ENCODE measurements at places on chromosomes 5 and 9. TPM values are rescaled to one million over a fixed set of nuclear protein-coding genes. Genes with fewer than 3 reads are reported as not detected.

ZFP37 gene
- total RNA-seq, result 1.9 TPM

TAF11L3 gene
- total RNA-seq, result not detected

MAMDC4 gene
- 4.0 TPM for total RNA-seq

- no peak for DNase-seq
Measured at GRCh38 chr5:24145806-24146205, 499.0 kb downstream of the CDH10 start.

GRCh38 chr9:72365525-72366256 lies 683 bp upstream of the ZFAND5 start:
- DNase-seq, result peak; percentile 94

- no peak for DNase-seq
Measured at GRCh38 chr5:97559827-97560598, 377.0 kb upstream of the RIOK2 start.

- DNase-seq, result peak; percentile 48
Measured at GRCh38 chr9:121071756-121072421, 2.9 kb upstream of the CNTRL start.

DNA sequence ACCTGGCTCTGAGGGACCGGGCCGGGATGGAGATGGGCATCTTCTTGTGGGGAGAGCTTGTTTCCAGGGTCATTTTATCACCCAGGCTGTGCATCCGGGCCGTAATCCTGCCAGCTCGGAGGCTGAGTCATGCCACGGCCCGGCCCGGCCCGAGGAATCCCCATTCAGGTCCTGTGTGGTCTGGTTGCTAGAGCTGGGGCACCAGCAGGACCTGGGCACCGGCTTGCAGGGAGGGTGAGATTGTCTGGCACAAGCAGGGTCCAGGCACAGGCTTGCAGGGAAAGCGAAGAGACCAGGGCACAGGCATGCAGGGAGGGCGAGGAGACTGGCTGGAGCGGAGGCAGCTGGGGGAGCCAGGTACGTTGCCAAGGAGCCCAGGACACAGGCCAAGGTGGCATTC lies 106.8 kb downstream of the RXRA start:
- peak; percentile 77 for DNase-seq

DNA sequence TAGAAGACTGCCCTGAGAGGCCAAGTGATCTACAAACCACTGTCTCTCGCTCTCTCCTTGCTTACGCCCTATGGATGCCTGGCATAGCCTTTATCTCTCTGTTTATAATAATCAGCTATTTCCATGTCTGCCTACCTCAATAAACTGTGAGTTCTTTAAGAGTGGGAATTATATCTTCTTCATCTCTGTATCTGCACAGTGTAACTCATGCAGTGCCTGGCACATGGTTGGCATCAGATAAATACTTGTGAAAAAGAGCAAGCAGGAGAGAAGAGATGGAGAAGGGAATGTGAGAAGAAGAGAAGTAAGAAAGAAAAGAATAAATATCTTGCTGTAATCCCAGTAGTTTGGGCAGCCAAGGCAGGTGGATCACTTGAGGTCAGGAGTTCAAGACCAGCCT lies 94.6 kb upstream of the TNPO1 start:
- DNase-seq, result no peak

- DNase-seq, result no peak
Measured at GRCh38 chr9:15231788-15232635, 75.0 kb downstream of the TTC39B start.

- no peak for DNase-seq
Measured at GRCh38 chr9:134216961-134217360, 52.6 kb upstream of the RNU6ATAC start.
